ENCODE measurements at places on chromosomes 13 and 19.

- no peak for DNase-seq
These were observed 7.5 kb upstream of the WDR88 start for GRCh38 chr19:33124207-33125098.

DNA sequence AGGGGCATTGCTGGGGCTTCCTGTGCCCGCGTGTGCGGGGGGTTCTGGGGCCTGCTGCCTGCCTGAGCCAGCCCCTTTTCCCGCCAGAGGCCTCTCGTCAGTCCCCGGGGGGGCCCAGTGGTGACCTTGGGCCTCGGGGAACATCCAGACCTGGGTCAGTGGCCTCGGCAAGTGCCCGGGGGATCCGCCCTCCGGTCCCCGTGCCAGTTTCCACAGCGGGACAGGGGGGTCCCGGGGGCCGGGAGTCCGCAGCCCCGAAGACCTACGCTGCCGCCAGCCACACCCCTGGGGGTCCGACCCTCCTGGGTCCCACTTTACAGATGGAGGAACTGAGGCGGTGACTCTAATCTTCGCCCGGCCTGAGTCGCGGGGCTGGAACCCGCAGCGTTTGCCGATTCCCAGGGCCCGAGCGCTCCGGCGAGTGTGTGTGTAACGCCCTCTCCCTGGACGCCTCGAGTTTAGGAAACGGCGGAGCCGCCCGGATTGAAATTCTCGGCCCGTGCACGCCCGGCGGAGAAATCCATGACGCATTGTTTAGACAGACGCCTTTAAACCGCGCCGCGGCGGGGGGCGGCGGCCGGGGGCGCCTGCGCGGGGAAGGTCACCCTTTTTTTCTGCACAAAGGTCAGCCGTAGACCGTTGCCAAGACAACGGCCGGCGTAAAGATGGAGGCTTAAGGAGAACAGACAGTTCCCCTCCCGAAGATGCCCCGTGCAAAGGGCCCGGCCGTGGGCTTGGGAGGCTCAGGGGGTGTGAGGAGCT lies 39.3 kb downstream of the EFNA2 start:
- peak; percentile 69 for DNase-seq

GRCh38 chr13:21458451-21458812 lies 671 bp downstream of the ZDHHC20 start:
- no peak for DNase-seq

- DNase-seq, result peak; percentile 23
These were observed 1.2 kb downstream of the PPM1N start for GRCh38 chr19:45499196-45500180.

- no peak for DNase-seq
These were observed 184.9 kb downstream of the DACH1 start for GRCh38 chr13:71681901-71682613.

DNA sequence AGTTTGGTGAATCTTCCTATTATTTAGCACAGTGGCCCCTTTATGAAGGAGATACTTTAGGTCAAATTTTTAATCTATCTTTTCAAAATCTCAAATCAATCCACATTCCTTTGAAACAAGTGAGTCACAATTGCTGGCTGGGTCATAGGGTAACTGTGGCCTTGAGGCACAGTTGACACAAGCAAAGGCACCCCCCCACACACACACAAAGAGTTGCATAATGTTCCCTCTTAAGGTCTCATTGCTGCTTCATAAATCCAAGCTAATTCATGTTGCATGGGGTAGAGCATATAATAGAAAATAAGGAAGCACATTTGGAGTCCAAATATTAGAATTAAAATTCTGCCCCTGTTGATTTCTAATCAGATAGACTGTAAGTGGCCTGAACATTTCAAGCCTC lies 171.5 kb downstream of the DLEU7 start:
- DNase-seq, result peak; percentile 63

- no peak for DNase-seq
These were observed 19.9 kb downstream of the TMED1 start for GRCh38 chr19:10815969-10816644.

DNA sequence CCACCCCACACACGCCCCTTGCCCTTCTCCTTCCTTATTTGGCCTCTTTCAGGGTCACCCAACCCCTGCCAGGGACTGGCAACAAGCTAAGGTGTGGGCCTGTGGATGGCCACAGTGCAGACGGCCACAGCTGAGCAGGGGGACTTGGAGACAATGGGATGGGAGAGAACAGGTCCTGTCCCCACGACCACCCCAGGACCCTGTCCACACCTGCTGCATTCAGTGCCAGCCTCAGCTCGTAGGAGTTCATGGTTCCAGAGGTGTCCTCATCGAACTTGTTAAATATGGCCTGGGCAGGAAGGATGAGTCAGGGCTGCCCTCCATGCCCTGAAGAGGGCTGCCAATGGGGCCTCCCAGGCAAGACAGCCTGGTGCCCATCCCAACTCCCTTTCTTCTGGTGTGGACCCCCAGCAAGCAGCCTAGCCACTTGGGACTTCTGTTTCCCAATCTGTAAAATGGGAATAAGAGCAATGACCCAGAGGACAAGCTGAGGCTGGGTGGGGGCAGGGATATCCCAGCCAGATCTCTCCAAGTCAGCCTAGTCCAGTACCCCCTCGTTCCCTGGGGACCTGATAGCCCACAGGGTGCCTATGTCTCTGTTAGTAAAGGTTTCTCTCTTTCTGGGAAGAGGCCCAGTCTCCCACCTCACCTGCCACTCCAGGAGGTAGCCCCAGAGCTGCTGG lies 10.6 kb downstream of the CAPN12 start:
- DNase-seq, result no peak

DNA sequence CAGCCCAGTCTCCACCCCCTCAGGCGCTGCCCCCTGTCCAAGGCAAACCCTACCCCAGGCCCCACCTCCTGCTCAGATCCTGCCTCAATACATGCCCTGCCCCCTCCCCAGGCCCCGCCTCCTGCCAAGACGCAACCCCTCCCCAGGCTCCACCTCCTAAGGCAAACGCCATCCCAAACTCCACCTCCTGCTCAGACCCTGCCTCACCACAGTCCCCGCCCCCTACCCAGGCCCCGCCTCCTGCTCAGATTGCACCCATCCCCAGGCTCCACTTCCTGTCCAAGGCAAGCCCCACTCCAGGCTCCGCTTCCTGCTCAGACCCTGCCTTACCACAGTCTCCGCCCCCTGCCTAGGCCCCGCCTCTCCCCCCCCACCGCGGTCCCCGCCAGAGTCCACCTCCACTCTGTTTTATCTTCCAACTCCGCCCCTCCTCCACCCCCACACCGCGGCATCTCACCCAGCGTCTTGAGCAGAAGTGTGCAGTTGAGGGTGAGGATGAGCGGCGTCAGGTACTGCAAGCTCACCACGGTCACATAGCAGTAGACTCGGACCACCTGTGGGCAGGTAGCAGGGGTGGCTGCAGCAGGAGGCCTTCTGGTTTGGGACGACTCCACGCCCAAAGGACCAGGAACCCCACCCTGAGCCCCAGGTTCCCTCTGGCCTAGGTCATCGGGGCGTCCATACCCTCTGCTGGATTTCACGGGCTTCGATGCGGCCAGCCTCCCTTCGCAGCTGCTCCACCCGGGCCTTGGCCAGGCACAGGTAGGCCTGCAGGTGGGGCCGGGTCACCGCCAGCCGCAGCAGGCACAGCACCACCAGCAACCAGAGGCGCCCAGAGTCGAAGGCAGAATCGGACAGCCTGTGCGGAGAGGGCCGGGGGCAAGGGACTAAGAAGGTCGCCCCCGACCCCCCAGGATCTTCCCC lies 17.7 kb downstream of the TMEM161A start:
- DNase-seq, result peak; percentile 43

- no peak for DNase-seq
These were observed 112.2 kb downstream of the FGF14 start for GRCh38 chr13:102289606-102290005.

GRCh38 chr13:60944016-60944415 lies 471.6 kb downstream of the PCDH20 start:
- no peak for DNase-seq

GRCh38 chr13:33764716-33765115 lies 53.2 kb upstream of the RFC3 start:
- DNase-seq, result no peak

- peak; percentile 84 for DNase-seq
These were observed 31.5 kb upstream of the HIF3A start for GRCh38 chr19:46265217-46265828.

GRCh38 chr13:110916301-110917142 lies 1.7 kb upstream of the ANKRD10 start:
- peak; percentile 79 for DNase-seq

- no peak for DNase-seq
These were observed 36.1 kb upstream of the EPHX3 start for GRCh38 chr19:15268192-15268927.

GRCh38 chr13:48727241-48728011 lies 73.7 kb downstream of the CYSLTR2 start:
- peak; percentile 60 for DNase-seq

DNA sequence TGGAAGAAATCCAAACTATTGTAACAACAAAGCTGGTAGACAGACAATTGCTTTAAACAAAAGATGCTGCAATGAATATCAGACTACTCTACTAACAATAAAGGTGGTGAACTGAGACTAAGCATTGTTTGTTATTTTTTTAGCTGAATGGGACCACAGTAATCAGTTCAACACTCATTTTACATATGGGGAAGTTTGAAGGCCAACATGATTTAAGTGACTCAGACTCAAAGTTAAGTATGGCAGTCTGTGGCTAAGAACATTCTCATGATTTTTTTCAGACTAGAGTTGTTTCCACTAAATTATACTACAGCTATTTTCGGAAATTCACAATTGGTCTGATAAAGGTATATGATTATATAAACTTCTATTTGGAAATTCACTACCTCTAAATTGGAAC lies 10.4 kb downstream of the EXOSC8 start:
- peak; percentile 27 for DNase-seq

- DNase-seq, result peak; percentile 93
These were observed at the start of gene PRTN3 for GRCh38 chr19:840519-841206. TSS of gene PRTN3 (plus strand) at chr19:840999. CDS start at chr19:841009, 10 bp downstream.

DNA sequence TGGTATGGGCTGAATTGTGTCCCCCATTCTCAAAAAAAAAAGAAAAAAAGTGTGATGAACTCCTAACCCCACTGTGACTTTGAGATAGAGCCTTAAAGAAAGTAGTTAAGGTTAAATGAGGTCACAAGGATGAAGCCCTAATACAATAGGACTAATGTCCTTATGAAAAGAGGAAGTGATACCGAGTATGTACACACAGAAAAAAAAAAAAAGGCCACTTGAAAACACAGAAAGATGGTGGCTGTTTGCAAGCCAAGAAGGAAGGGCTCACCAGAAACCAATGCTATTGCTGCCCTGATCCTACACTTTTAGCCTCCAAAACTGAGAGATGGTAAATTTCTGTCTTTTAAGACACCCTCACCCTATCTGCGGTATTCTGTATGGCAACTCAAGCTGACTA lies 955.6 kb downstream of the PCDH17 start:
- peak; percentile 94 for DNase-seq

DNA sequence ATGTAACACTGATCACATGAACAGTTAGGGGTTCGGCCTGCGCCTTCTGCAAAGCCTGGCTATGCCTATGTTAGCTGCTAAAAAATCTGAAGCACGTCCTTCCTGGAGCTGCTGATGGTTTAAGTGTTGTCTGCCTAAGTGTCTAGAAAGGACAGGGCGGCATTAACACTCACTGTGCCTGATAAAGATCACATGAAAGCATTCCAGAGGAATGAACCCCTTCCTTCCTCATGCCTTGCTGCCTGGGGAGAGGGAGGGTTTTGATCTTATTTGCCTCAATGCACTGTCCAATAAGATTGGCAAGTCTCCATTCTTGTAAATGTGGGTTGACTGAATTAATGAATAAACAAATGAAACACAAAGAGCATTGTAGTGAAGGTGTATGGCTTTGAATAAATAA lies 5.2 kb downstream of the DOCK9 start:
- DNase-seq, result no peak

GRCh38 chr13:106630162-106630561 lies 62.2 kb upstream of the ARGLU1 start:
- no peak for DNase-seq

DNA sequence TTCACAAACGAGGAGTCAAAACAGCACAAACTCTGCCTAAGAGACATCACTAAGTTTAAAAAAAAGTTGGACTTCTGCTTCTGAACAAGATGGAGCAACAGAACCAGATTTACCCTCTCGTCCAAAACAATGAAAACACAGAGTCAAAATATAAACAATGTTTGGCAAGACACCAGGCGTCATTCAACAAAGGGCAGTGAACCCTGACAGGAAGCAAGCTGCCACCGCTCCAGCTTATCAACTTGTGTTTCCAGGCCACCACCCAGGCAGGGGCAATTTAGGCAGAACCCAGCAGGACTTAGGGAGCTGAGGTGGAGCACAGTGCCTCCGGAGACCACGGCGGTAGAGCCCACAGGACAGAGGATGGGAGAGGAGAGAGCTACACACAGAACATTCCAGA lies 8.6 kb upstream of the NAPA start:
- no peak for DNase-seq

DNA sequence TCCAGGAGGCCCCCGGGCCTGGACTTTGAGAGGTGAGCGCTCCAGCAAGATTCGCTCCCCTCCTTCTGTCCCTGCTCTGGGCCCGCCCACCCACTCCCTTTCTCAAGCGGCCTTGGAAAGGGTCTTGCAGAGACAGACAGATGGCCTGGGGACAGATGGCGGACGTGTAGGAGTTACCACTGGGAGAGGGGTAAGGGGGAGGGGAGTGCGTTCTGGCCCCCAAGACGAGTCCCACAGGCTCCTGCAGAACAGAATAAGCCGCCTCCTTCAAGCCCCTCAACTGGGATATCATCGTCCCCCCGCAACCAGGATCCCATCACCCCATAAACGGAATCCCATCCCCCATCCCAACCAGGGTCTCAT lies 3.6 kb upstream of the TNFAIP8L1 start:
- DNase-seq, result no peak

GRCh38 chr19:45095496-45096413 lies 2.8 kb downstream of the PPP1R37 start:
- DNase-seq, result peak; percentile 25

- DNase-seq, result peak; percentile 79
These were observed 933 bp downstream of the TFPT start for GRCh38 chr19:54114340-54115108.

DNA sequence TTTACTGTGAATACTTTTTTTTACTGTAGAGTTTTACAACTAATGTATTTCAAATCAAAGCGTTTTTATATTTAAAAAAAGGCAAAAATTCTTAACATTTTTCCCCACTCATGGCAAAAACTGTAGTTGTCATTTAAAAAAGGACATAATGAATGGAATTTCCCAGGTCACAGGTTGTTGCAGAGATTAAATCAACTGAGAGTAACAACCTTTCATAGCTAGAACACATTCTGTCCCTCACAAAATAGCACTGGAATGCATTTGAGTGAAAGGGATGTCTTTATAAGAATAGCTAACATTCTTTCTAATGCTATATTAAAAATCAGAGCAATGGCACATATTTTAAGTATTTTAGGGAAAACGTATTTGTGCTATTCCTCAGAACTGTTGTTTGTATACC lies 1393.3 kb upstream of the ATXN8OS start:
- DNase-seq, result no peak

DNA sequence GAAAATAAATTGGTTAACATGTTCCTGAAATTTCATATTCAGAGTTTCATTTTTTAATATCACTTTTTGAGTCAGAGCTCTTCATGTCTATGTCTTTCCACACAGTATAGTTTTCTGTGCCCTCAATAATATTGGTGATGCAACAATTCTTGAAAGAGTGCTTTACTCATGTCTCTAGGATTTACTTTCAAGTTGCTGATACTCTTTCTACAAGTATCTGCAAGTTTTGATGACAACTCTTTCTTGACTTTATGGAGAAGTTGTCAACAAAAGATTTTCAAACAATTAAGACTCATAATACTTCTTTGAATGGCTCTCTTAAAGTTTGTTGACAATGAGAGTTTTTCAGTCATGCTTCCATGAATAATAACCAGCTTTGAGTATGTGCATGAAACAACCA lies 561.7 kb downstream of the DIAPH3 start:
- DNase-seq, result peak; percentile 26

GRCh38 chr13:60448907-60449510 lies 52.0 kb downstream of the TDRD3 start:
- DNase-seq, result peak; percentile 26

All from MV-4-11 (cell line).